CD4-positive, alpha-beta T cell (primary cell): ENCODE measurements at places on chromosomes 7 and 10.

DNA sequence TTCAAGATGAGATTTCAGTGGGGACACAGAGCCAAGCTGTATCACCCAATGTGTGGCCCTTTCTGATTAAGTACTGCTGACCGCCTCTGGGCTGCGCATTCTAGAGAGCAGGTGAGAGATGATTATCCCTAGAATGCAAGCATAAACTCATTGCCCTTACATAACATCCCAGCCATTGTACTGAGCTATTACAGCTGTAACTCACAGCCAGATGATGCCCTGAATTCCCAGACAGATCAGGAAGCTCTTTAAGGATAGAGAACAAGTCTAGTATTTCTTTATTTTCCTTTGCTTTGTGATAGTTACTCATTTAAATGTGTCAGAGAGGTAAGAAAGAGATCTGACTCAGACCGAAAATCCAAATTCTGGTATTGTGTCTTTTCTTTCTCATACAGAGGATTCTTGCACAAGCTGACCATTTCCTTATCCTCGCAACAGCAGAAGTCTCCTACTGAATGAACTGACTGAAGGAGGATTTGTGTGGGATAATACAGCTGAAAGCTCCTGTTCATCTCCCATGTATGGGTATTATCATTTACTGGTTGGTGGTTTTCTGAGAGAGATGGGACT is 58.4 kb downstream of the ZNF22 start:
- no peak for DNase-seq

- no peak for DNase-seq
These were observed 55.6 kb downstream of the C10orf120 start for GRCh38 chr10:122643931-122644534.

DNA sequence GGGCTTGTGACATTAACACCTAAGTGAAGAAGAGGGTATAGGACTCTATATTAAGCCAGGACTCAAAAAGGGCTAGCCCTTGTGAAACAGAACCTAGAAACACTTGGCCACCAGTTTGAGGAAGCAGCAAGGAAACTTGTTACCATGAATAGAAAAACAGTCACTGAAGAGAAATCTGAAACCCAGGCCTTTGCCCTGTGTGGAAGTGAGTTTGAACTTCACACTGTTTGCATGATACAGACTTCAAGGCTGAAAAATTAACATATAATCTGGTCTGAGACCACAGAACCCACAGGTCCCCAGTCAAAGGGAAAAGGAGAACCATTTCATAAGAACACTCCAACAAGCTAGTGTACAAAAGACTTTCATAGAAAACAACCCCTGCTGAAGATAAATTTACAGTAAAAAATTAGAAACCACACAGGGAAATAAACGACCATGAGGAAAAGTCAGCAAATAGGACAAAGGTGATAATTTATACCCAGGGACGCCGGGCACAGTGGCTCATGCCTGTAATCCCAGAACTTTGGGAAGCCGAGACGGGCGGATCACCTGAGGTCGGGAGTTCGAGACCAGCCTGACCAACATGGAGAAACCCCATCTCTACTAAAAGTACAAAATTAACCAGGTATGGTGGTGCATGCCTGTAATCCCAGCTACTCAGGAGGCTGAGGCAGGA is 76.1 kb downstream of the SKIDA1 start:
- no peak for DNase-seq

GRCh38 chr10:78972160-78972946 is 96.4 kb upstream of the ZMIZ1 start:
- DNase-seq, result no peak

GRCh38 chr10:104925232-104925851 is 284.3 kb downstream of the SORCS3 start:
- no peak for DNase-seq

DNA sequence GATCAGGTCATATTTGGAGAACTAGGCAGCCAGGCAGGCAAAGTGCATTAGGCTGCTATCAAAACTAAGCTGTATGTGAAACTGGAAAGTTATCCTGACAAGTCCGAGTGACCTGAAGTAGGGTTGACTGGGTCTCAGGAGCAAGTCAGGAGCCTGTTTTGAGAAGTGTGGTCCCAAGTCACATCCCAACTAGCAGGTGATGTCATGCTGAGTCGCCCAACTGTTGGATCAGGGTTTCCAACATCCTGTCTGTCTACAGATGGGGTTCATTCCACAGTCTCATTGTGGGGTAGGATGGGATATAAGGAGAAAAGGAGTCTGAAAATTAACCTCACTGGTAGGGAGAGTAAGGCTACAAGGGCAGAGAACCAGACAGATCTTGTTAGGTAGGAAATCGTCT is 27.0 kb downstream of the SLC26A4 start:
- no peak for DNase-seq
